ENCODE measurements at places on chromosomes 5 and 9. TPM values are rescaled to one million over a fixed set of nuclear protein-coding genes. Genes with fewer than 3 reads are reported as not detected.

GRCh38 chr9:115739096-115739875 is 414.3 kb upstream of the PAPPA start:
- H3K36me3 ChIP-seq: no peaks in the 10 kb centered on the region
- H3K27ac ChIP-seq: no peak overlapping the region
- DNase-seq: no peak
- no peaks in the 10 kb centered on the region for H3K27me3 ChIP-seq

GRCh38 chr9:120536949-120537640 is 42.9 kb downstream of the CDK5RAP2 start:
- H3K27me3 ChIP-seq: no peaks in the 10 kb centered on the region
- H3K36me3 ChIP-seq: peaks cover 25% of the 10 kb centered on the region
- no peak overlapping the region for H3K27ac ChIP-seq
- no peak overlapping the region for H3K4me3 ChIP-seq
- no peak for DNase-seq

GRCh38 chr5:66645039-66645438 is 48.8 kb downstream of the MAST4 start:
- H3K36me3 ChIP-seq: no peaks in the 10 kb centered on the region
- no peaks in the 10 kb centered on the region for H3K4me1 ChIP-seq
- H3K27ac ChIP-seq: no peak overlapping the region
- DNase-seq: no peak

DNA sequence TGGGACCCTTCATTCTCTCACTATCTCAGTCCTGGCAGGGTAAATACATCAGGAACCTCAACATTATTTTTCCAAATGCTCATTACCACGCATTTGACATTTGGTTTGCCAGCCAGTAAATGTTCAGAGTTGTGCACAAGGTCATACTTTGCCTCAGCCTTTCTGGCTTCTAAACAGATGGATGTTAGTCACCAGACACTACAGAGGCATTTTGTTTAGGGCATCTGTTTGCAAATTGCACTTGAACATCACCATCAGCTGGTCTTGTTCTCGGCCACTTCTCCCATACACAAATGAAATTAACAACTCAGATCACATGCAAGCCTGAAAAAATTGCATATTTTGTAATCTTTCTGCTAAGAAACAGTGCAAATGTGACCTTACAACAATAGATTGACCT is 75.0 kb upstream of the SLC1A1 start:
- peaks cover 4% of the 10 kb centered on the region for H3K4me1 ChIP-seq
- no peaks in the 10 kb centered on the region for H3K27me3 ChIP-seq
- no peak overlapping the region for H3K4me3 ChIP-seq

- no peaks in the 10 kb centered on the region for H3K27me3 ChIP-seq
- H3K27ac ChIP-seq: no peak overlapping the region
Observed at GRCh38 chr5:150062216-150062922, 24.0 kb downstream of the CSF1R start.

GRCh38 chr9:12060811-12061210 is 632.4 kb upstream of the TYRP1 start:
- H3K4me1 ChIP-seq: no peaks in the 10 kb centered on the region
- DNase-seq: no peak

DNA sequence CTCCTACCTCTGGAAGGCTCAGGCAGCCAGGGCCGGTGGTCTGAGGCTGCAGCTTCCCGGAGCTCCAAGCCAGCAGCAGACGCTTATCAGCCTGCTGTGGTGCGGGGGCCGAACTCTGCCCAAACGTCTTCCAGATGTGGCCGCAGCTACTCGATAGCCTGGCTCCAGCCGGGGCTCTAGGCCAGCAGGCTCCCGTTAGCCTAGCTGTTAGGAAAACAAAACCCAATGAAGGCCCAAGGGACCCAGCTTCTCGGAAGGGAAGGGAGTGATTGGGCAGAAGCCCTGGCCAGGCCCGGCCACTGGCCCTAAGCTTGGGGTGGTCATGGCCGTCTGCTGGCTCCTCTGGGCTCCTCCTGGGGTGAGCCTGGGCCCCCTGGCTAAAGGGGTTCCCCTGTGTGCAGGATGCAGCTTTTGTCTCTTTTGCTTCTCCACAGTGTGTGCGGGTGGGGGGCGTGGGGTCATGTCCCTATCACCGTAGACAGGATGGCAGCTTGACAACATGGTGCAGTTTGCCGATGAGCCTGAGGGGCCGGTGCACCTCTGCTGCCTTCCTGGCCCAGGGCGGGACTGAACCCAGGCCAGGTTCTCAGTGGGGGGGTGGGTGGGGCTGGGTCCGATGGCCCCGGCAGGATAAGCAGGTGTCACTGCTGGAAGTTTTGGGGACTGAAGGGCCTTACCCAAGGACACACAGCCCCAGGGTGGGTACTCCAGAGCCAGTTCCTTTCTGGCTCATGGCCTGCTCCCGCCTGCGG is 18.7 kb downstream of the MYMK start:
- peaks cover 4% of the 10 kb centered on the region for H3K27me3 ChIP-seq
- no peak for DNase-seq
- H3K4me1 ChIP-seq: peaks cover 14% of the 10 kb centered on the region

DNA sequence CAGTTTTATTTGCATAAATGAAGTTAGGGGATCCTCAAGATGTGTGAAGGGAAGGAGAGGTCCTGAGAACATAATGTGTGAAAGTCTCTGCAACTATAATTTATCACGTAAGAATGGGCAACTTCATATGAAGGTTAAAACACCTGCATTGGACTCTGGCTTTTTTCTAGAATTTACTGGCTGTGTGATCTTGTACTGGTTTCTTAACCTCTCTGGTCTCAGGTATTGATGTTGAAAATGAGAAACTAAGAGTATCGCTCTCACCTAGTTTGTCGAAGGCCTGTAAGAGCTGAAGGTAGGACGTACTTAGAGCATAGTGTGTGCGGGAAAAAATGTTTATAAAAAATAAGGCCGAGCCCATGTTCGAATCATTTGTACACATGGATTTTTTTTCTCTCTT is 280.5 kb downstream of the ICE1 start:
- no peak overlapping the region for H3K27ac ChIP-seq
- H3K27me3 ChIP-seq: no peaks in the 10 kb centered on the region
- no peaks in the 10 kb centered on the region for H3K36me3 ChIP-seq
- no peak for DNase-seq
- H3K4me3 ChIP-seq: no peak overlapping the region

DNA sequence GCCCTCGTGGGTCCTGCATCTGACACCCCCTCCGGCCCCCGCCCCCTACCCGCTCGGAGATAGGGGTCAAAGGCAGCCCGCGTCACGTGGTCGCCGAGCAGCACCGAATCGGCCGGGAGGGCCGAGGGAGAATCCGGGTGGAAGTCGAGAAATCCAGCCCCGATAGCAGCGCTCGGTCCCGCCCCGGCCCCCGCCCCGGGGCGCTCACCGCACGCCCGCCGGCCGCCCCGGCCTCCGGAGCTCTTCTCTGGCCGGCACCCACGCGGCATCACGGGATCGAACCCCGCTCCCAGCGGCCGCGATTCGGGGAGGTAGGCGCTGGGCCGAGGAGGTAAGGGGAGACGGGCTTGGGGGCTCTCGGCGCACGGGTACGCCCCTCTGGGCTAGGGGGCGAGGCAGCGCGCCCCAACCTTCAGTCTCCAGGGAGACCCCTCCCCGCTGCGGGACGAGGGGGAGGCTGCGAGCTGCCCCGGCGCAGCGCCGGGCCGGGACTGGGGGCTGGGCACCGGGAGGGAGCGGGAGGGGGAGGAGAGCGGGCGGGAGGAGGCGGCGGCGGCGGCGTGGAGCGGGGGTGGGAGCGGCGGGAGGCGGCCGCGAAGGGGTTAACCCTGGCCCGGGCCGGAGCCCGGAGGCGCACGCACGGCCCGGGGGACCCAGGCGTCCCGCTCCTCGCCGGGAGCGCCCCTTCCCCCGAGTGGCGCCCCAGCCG is 22.1 kb upstream of the NDST1 start:
- H3K27me3 ChIP-seq: no peaks in the 10 kb centered on the region
- H3K4me3 ChIP-seq: peak overlapping the region; percentile 99
- DNase-seq: peak; percentile 81
- H3K36me3 ChIP-seq: no peaks in the 10 kb centered on the region
- peaks cover 37% of the 10 kb centered on the region for H3K4me1 ChIP-seq

DNA sequence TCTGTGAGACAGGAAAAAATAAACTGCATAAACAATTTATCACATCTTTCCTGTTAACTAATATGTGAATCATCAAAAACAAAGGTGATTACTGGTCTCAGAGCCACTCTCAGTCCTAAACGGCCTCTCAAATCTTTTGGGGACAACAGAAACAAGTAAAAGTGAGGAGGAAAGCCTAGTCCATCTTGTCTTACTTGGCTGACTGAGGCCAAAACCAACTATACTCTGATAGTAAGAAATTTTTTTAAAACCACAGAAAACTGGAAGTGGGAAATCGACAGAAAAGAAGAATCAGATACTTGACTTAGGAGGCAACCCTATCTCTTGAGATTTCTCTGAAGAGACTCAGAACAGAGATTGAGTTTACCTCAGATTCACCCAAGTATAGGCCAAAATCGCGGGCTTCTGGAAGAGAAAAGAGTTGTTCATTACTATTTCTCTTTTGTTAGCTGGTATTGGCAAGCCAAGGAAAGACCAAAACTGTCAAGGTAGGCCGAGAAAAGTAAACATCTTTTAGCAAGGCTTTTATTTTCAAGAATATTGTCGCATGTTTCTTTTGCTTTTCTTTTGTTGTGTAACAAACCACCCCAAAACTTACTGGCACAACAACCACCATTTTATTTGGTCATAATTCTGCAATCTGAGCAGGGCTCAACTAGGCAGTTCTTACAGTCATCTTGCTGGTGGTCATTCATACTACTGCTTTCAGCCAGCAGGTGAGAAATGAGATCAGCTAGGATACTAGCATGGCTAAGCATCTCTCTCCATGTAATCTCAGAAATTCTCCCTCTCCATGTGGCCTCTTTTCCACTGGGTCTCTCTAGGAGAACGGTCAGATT is 46.1 kb downstream of the RFX3 start:
- no peaks in the 10 kb centered on the region for H3K27me3 ChIP-seq
- no peak overlapping the region for H3K4me3 ChIP-seq
- peak overlapping the region; percentile 72 for H3K27ac ChIP-seq
- peaks cover 7% of the 10 kb centered on the region for H3K36me3 ChIP-seq

GRCh38 chr5:145483212-145483611 is 351.9 kb downstream of the PRELID2 start:
- H3K27ac ChIP-seq: no peak overlapping the region
- no peak overlapping the region for H3K4me3 ChIP-seq
- no peaks in the 10 kb centered on the region for H3K36me3 ChIP-seq
- DNase-seq: no peak
- H3K4me1 ChIP-seq: peaks cover 8% of the 10 kb centered on the region

- H3K4me1 ChIP-seq: no peaks in the 10 kb centered on the region
- no peak overlapping the region for H3K27ac ChIP-seq
- no peaks in the 10 kb centered on the region for H3K36me3 ChIP-seq
- DNase-seq: no peak
- H3K4me3 ChIP-seq: no peak overlapping the region
Observed at GRCh38 chr5:27325513-27325912, 287.1 kb upstream of the CDH9 start.

DNA sequence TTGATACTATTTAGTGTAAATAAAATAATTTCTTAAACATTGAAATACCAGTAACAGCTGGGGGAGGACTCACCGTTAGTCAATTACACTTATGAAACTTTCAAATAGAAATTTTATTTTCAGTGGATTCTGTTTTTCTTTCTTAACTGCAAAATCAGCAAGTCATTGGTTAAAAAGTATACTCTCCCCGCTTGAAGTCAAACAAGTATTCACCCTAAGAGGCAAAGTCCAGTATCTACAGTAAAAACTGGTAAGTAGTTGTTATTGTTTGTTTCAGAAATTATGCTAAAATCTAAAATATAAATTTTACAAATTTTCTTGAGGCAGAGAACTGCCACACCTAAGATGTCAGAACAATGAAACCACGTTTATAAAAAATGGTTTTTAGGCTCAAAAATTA is 22.4 kb downstream of the NREP start:
- no peak for DNase-seq
- peaks cover 4% of the 10 kb centered on the region for H3K36me3 ChIP-seq
- H3K27ac ChIP-seq: no peak overlapping the region
- no peak overlapping the region for H3K4me3 ChIP-seq
- H3K4me1 ChIP-seq: peaks cover 16% of the 10 kb centered on the region

- no peak overlapping the region for H3K4me3 ChIP-seq
- H3K27ac ChIP-seq: no peak overlapping the region
- DNase-seq: no peak
- H3K4me1 ChIP-seq: no peaks in the 10 kb centered on the region
- H3K27me3 ChIP-seq: no peaks in the 10 kb centered on the region
Observed at GRCh38 chr9:16030528-16031185, 477.8 kb downstream of the CCDC171 start.

GRCh38 chr5:107500347-107500746 is 170.4 kb downstream of the EFNA5 start:
- peaks cover 68% of the 10 kb centered on the region for H3K4me1 ChIP-seq
- no peak for DNase-seq
- no peak overlapping the region for H3K4me3 ChIP-seq
- H3K36me3 ChIP-seq: no peaks in the 10 kb centered on the region

GRCh38 chr5:121500310-121500709 is 351.4 kb upstream of the FTMT start:
- H3K27me3 ChIP-seq: no peaks in the 10 kb centered on the region
- H3K4me3 ChIP-seq: no peak overlapping the region
- peaks cover 4% of the 10 kb centered on the region for H3K4me1 ChIP-seq

GRCh38 chr5:180598797-180599589 is 7.7 kb upstream of the SCGB3A1 start:
- no peak overlapping the region for H3K27ac ChIP-seq
- no peak overlapping the region for H3K4me3 ChIP-seq
- no peak for DNase-seq
- H3K27me3 ChIP-seq: no peaks in the 10 kb centered on the region

GRCh38 chr9:114303977-114304376 is 18.9 kb upstream of the ORM1 start:
- H3K36me3 ChIP-seq: no peaks in the 10 kb centered on the region
- H3K4me1 ChIP-seq: no peaks in the 10 kb centered on the region
- no peak overlapping the region for H3K27ac ChIP-seq

DNA sequence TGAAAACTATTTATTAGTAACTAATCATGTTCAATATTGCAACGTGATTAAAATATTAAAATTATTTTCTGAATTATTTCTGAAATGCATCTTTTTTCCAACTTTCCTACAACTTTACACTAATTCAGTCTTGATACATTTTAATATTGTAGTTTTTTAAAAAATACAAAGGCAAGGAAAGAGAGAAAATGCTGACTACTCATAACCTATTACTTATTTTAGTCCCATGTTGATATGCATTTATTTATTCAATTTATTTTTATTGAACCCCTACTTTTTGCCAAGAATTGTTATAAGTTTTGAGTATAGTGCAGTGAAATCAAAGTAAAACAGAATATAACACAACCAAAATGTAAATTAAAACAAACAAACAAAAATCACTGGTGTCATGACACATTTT is 978.2 kb downstream of the CDH9 start:
- no peaks in the 10 kb centered on the region for H3K36me3 ChIP-seq
- DNase-seq: no peak
- H3K4me3 ChIP-seq: no peak overlapping the region
- no peak overlapping the region for H3K27ac ChIP-seq
- no peaks in the 10 kb centered on the region for H3K4me1 ChIP-seq

The SHISAL2B gene
- 10.4 TPM for total RNA-seq

The AP3B1 gene
- 105 TPM for total RNA-seq

The DMGDH gene
- 1.4 TPM for total RNA-seq

The HAPLN1 gene
- 2.3 TPM for total RNA-seq

The PRDM9 gene
- not detected for total RNA-seq

The DUSP1 gene
- total RNA-seq: 12.8 TPM

The DAP gene
- total RNA-seq: 12.2 TPM

The HABP4 gene
- total RNA-seq: 12.3 TPM

The PTRH1 gene
- total RNA-seq: 1.3 TPM
